ENCODE measurements at places on chromosomes 1 and 21. TPM values are rescaled to one million over a fixed set of nuclear protein-coding genes. Genes with fewer than 3 reads are reported as not detected.

CYYR1 gene
- not detected for total RNA-seq

CELA3B gene
- not detected for total RNA-seq

CAMK2N1 gene
- 50.2 TPM for total RNA-seq

COL8A2 gene
- total RNA-seq: 0.09 TPM

LCE3D gene
- total RNA-seq: 3.4 TPM

CR1 gene
- total RNA-seq: not detected

ZSWIM5 gene
- total RNA-seq: 0.64 TPM
